ENCODE measurements at places on chromosomes 5 and 9.
A peak's percentile ranks its signal among the peaks of the same experiment; 100 is the strongest.

- no peak for DNase-seq
These were observed 57.9 kb downstream of the PRRT1B start for GRCh38 chr9:131603199-131603598.

- DNase-seq = no peak
These were observed 175.6 kb downstream of the GABBR2 start for GRCh38 chr9:98533132-98533531.

GRCh38 chr5:172453986-172454357 is 353 bp downstream of the SH3PXD2B start:
- DNase-seq = no peak

DNA sequence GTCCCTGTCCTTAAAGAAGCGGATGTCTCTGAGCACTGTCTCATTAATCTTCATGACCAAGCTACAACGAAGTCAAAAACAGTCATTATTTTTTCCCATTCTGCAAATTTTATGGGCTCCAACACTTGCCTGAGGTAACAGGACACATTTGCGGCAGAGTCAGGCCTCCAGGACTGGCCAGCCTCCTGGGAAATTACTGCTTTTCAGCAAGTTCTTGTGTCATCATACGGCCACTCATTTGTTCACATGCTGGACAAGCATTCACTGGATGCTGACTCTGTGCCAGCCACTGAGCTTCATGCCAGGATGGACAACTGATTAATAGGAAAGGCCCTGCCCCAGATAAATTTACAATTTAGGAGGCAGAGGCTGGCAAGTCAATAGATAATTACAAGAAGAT is 305.7 kb downstream of the ACTL7B start:
- no peak for DNase-seq

GRCh38 chr5:58327289-58327688 is 132.6 kb downstream of the PLK2 start:
- DNase-seq = no peak

GRCh38 chr5:38478878-38479277 is 77.6 kb downstream of the LIFR start:
- no peak for DNase-seq

DNA sequence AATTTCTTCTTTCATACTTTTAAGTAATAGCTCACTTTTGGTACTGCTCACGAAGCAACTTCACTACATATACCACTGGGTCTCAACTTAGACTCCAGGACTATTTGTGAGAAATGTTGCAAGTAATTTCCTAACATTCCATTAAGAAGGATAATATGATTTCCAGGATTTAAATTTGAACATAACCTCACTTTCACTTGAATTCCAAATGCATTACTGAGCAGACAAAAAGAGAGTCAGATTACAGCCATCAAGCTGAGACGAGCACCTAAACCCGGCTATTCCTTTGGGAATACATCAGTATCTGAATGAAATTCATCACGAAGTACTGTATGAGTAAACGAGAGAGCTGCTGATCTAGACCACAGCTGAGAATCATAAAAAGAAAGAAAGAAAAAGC is 47.3 kb downstream of the LIFR start:
- no peak for DNase-seq

- DNase-seq = no peak
These were observed 207.5 kb downstream of the CHSY3 start for GRCh38 chr5:130111746-130112145.

DNA sequence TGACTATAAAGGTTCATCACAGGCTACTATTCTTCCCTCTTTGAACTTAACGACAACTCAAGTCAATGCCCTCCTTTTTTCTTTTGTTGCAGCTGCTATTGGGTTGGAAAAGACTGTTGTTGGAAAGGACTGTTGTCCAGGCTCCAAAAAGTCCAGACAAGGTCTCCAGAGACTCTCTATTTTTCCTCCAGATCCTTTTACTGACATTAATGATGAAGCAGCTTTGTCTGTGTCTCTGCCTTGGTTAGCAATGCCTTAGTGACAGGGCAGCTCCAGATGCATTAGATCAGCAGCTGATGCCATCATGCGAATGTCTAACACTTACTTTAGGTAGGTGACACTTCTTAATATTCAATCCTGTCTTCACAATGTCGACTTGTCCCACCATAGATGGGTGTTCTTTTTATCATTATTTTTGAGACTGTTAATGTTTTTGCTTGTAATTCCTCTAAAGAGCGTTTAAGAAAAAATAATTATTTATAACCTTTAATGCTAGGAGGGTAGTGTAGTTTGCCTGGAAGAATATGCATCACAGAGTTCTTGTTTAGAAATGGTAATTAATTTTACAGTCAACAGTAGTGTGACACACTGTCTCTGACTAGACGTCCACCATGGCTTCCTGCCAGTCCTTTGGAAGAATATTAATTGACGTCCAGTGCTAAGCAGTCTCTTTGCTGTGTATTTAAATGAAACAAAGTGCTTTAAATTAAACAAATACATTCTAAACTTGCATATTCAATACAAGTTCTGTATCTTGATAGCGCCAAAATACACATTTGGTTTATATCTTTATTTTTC is 492.2 kb downstream of the NR2F1-AS1 start:
- DNase-seq = no peak

GRCh38 chr9:130426883-130427282 is 17.9 kb upstream of the ASS1 start:
- DNase-seq = no peak

DNA sequence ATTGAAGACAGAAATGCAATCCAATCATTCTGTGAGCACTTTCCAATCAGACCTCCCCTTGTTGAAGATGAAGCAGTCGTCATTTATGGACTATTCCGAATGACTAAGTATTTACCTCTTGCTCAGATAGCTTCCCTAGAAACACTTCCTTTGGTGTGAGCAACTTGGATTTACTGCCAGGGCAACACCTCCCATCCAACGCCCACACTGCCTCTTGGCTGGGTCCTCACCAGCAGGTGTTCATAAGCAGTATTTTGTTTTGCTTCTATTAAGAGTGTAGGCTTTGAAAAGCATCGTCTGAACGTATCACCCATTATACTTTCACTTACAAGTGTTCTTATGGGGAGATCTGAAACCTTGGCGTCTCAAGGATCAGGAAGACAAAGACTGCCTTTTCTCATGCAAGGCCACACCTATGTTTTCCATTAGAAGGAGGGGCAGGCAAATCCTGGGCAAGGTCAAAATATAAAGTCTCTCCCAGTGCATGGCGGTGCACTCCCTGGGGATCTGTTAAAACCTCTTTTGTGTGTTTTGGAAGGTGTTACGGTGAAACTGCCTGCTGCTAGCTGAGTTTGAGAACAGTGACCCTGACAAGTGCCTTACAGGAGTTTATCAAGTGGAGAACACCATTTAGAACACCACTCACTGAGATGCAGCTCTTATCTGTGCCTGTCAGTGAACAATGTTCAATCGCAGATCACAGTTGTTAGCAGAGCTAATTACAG is 10.6 kb upstream of the MARCHF3 start:
- DNase-seq = no peak

GRCh38 chr5:148697180-148697808 is 43.0 kb upstream of the HTR4 start:
- DNase-seq = no peak

GRCh38 chr9:96486386-96487028 is 36.5 kb downstream of the HABP4 start:
- no peak for DNase-seq

- DNase-seq = no peak
These were observed 295.9 kb downstream of the ARHGAP26 start for GRCh38 chr5:143065996-143066522.

GRCh38 chr5:606061-606460 is 6.1 kb upstream of the CEP72 start:
- peak; percentile 24 for DNase-seq

DNA sequence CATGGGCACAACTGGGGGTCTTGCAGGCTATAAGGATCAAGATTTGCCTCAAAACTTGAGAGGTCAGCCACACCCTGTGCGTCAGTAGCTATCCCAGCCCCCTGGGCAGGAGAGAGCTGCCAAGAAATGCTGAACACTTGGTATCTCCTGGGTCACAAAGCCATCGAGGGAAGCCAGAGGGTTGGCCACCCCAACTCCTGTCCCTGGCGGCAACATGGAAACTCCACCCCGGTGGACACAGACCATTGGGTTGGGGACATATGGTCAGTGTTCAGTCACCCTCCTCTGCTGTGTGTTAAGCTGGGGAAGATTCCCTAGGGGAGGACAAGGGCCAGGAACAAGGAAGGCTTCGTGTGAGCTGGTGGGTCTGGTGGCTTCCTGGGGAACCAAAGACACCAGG is 140.6 kb downstream of the C5orf15 start:
- DNase-seq = peak; percentile 6

DNA sequence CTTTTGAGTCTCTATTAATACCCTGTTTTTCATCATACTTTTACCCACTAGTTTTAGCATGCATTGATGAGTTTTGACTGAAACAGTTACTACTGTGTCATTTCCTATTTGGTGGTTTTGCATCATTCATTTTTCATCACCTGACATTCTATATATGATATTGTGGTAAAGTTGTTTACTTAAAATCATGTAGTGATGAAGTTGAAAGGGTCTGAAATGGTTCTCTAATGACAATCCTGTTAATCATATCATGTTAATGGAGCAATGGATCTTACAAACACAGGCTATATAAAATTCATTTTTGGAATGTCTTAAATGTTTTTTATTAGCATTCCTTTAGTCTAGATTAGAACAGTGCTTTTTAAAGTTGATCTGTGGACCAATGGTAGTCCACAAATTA is 84.1 kb downstream of the ERBIN start:
- no peak for DNase-seq

DNA sequence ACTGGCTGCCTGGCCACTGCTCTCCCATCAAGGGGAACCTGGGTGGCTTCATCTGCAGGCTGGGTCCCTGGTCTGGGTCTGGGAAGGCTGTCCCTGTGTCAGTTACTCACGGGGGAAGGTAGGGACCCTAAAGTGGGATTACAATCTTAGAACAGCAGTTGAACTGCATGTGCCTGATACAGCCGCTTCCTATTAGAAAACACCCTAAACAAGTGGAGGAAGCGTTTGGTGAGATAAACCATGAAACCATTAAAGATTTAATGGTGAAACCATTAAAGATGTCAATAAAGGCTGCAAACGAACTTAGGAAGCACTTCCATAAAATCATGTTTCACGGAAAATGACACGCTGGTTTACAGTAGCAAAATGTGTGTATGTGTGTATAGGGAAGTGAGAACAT is 2.5 kb upstream of the GFI1B start:
- no peak for DNase-seq

- DNase-seq = no peak
These were observed 532.9 kb downstream of the ANXA1 start for GRCh38 chr9:73684601-73685000.

DNA sequence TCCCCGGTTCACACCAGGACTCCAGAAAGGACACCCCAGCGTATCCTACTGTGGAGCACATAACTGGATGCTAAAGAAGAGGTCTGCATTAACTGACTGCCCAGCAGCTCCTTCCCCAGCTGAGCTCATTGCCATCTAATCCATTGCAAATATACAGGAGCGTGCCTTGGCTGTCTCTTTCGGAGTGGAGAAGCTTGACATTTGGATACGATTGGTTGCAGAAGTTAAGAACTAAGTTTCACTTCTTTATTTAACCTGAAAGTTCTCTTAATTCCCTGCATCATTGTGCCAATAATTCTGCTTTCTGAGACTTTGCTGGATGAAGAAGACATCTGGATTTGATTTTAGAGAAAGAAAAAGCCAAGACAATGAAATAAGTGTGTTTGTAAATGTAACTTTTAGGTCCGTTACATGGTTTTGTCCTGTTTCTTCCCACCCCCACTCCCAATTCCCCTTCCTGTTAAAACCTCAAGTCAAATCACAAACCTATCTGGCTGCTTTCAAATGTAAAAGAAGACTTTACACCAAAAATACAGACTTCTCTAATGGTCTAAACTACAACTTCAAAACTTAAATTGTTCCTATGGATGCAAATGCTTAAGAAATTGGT is 33.9 kb downstream of the TAS2R1 start:
- no peak for DNase-seq

DNA sequence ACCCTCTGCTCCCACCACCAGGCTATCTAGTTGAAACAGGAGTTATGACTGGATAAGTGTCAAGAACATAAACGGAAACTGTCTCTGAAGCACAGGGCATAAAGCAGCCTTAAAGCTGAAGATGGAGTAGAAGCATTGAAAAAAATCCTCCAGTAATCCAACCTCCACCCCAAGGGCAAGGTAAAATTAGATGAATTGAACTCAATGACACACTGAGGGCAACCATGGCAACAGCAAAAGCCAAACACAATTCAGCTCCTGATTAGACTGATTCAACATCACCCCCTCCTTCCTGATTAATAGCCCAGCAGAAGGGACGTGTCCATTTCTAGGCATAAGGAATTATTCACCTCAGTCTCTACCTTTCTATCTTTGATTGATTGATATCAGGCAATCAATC is 183.2 kb upstream of the MAP3K1 start:
- DNase-seq = no peak

- DNase-seq = no peak
These were observed 18.3 kb downstream of the CSF1R start for GRCh38 chr5:150068071-150068470.

- DNase-seq = no peak
These were observed 140.6 kb downstream of the ERCC6L2 start for GRCh38 chr9:96015876-96016686.

GRCh38 chr9:136679431-136679941 is 7.8 kb downstream of the AGPAT2 start:
- DNase-seq = no peak
